Skin of body (tissue), 3 donors: ENCODE measurements at places on chromosomes 13 and 19. TPM values are rescaled to one million over a fixed set of nuclear protein-coding genes. Genes with fewer than 3 reads are reported as not detected.

The COX7A1 gene
- 43.5 TPM for total RNA-seq

GRCh38 chr19:23972161-23972560 lies 57.5 kb downstream of the ZNF726 start:
- no peak for DNase-seq

The RYR1 gene
- 21.1 TPM for total RNA-seq

- DNase-seq = no peak
Observed at GRCh38 chr13:80921971-80922370, 581.0 kb upstream of the SPRY2 start.

- no peak for DNase-seq
Observed at GRCh38 chr13:111241006-111241755, 79.3 kb upstream of the TEX29 start.

GRCh38 chr13:109749365-109749764 lies 37.0 kb downstream of the IRS2 start:
- no peak for DNase-seq

- DNase-seq = peak; percentile 2
Observed at GRCh38 chr13:87274209-87274819, 396.9 kb upstream of the SLITRK5 start.

DNA sequence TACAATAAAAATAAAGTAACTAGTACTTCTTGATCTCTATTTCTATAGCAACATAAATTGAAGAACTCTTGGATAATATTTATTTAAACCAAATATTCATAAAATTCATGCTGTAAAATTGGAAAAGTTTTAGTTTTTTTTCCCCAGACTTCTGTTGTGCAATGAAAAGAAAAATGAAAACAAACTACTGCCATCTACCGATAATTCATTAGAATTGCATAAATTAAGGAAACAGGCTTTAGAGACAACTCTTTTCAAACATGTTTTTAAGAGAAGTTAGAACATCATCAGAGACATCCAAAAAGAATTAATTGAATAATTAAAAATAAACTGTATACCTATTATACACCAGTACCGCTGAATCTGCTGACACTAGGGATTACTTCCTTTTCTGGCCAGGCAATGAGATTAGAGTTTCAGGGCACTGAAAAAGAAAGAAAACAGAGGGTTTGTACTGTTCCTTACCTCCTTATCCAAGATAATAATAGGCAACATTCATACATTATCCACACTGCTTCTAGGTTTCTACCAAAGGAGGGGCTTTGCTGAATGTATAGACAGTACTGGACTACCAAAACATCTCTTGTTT lies 4.9 kb downstream of the CCDC122 start:
- peak; percentile 7 for DNase-seq

- peak; percentile 32 for DNase-seq
Observed at GRCh38 chr13:108322206-108322824, 52.8 kb downstream of the TNFSF13B start.

The HIF3A gene
- 59.6 TPM for total RNA-seq

DNA sequence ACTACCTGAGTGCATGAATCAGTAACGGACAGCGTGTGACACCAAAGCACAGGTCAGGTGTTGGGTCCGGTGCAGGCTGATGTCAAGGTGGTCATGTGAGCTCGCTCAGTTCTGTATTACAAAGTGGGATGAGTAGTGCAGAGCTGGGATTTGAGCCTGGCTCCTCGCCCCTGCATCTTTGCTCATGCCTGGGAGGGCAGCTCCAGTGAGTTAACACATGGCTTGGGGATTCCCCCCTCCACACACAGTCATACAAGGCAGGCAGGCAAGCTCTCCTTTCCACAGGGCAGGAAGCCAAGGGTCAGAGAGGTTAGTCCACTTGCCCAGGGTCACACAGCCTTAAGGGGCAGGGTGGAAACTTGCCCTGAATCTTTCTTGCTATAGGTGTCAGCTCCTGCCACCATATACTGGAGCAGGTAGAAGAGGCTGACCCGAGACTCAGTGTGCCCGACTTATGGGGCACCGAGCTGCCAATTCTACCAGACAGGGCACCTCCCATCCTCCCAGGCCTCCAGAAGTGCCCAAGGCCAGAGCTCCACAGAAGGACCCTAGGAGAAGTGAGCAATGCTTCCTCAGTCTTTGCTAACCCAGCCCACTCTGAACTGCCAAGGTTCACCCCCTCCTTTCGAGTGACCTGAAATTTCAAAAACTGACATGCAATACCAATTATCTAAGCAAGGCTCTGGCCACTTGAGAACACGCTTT lies 35.4 kb downstream of the ZNF787 start:
- no peak for DNase-seq

The CGB2 gene
- not detected for total RNA-seq

GRCh38 chr19:17860993-17861360 lies 1.3 kb downstream of the RPL18A start:
- DNase-seq = no peak

GRCh38 chr13:78657699-78658629 lies 991 bp downstream of the OBI1 start:
- no peak for DNase-seq

The ZNF528 gene
- total RNA-seq = 18.2 TPM

- DNase-seq = no peak
Observed at GRCh38 chr19:1811472-1811894, 593 bp downstream of the ATP8B3 start.

GRCh38 chr19:46546194-46546896 lies 50.7 kb upstream of the PNMA8B start:
- DNase-seq = no peak

The SHC2 gene
- total RNA-seq = 7.1 TPM

GRCh38 chr13:49353908-49354307 lies 90.0 kb downstream of the CAB39L start:
- DNase-seq = peak; percentile 22

DNA sequence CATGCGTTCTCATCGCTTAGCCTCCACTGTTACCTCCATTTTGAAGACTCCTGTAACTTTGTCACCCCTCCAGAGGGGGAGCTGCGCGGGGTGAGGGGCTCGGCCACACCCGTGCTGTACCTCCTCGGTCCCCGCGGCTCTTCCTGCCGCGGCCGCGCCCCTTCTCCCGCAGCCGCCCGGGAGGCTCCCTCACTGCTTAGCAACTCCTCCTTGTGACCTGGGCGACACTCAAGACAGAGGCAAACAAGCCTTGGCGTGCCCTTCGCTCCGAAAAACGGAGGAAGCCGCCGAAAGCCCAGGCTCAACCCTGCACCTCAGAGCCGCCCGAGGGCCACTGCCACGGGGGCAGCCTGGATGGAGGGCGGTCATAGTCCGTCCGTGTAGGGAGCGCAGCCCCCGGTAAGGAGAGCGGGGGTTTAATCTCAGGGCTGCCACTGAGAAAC lies 494.3 kb downstream of the FOXO1 start:
- DNase-seq = no peak

- DNase-seq = no peak
Observed at GRCh38 chr13:46318986-46319385, 68.1 kb downstream of the RUBCNL start.

DNA sequence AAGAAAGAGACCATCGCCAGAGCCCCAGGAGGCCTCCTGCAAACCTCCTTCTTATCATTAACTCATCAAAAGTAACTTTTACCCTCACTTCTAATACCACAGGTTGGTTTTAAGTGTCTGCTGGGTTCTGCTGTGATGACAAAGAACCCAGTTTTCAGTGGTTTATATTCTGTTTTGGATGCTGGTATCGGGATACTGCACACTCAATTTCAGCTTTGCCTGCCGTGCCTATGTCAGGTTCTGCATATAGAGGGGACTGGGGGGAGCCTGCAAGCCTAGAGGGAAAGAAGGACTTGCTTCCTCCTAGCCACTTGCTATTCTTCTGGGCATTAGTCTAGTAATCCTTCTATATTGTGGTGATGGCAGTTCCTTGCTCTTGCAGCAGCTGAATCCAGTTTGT lies 242.4 kb downstream of the KCNRG start:
- DNase-seq = no peak

GRCh38 chr13:75643693-75644092 lies 7.6 kb downstream of the LMO7 start:
- DNase-seq = no peak
